ENCODE measurements at places on chromosomes 6 and 20.

GRCh38 chr20:2671977-2672376 lies 8.0 kb upstream of the IDH3B start:
- DNase-seq = no peak

DNA sequence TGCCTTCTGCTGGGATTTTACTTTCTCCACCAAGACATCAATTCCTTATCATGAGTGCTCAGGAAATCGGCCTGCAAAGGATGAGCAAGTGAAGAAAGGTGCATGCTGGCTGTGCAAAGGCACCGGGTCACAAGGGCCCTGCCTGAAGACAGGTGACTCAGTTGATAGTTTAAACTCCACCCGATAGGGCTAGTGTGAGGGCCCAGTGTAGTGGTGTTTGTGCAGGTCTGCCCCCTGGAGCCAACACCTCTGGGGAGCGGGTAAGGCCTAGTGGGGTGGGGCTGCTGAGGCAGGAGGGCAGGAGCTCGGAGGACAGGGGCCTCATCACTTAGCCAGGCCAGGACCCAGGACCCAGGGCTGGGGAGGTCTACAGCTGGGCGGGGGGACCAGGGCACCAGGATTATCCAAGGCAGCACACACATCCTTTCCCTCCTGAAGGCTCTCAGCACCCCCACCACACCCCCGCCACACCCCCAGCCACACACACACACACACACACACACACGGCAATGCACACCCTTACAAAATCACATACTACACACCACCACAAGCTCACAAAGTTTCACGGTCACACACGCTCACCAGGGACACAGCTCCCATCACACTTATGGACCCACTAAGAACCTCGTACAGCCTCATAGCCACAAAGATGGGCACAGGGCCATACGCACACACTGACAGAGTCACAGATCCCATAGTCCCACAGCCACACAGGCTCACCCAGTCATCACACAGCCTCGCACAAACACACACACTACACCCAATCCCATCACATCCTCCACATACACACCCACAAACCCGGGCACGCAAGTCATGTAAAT lies 75.4 kb downstream of the GRM4 start:
- DNase-seq = no peak

- no peak for DNase-seq
Measured at GRCh38 chr6:159461998-159462397, 231.0 kb downstream of the SOD2 start.

DNA sequence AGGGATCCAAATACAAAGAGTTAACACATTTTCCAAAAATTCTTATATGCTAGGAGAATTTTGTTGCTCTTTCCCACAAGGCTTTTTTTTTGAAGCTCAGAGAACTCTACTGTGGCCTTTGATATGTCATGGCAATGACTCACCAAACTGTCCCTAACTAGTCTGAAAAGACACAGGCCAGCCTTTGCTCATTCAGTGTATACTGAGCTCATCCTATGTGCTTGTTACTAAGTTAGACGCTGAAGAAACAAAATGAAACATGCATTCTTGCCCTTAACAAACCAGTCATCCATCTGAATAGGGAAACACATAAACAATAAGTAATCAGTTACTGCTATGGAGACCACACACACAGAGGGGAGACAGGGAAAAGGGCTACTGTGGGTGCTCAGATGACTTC lies 291.8 kb downstream of the FOXC1 start:
- no peak for DNase-seq

All from CD4-positive, alpha-beta T cell treated with Interleukin-17A for 1 hour (primary cell).